ENCODE measurements at places on chromosomes 3 and 15.

- DNase-seq: peak; percentile 58
Measured at GRCh38 chr15:35958021-35958420, 412.1 kb upstream of the DPH6 start.

- DNase-seq: no peak
Measured at GRCh38 chr3:188137051-188137450, 16.9 kb upstream of the LPP start.

DNA sequence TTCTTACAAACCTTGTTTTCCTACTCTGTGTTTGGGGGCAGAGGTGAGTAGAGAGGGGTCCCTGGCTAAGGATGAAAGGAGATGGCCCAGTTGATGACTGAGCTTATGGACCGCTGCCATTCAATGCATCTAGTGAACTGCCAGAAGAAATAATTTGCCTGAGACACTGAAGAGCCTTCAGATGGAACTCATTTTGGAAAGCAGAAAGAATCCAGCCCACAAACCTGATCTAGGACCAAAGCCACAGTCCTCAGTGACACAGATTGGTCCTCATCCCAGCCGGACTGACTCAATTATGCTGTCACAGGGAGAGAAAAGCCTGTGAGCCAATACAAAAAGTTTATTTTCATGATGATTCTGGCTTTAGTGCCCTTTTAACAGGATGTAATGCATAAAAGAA lies 82.7 kb downstream of the CD47 start:
- no peak for DNase-seq

- no peak for DNase-seq
Measured at GRCh38 chr3:106167728-106168127, 298.9 kb upstream of the CBLB start.

DNA sequence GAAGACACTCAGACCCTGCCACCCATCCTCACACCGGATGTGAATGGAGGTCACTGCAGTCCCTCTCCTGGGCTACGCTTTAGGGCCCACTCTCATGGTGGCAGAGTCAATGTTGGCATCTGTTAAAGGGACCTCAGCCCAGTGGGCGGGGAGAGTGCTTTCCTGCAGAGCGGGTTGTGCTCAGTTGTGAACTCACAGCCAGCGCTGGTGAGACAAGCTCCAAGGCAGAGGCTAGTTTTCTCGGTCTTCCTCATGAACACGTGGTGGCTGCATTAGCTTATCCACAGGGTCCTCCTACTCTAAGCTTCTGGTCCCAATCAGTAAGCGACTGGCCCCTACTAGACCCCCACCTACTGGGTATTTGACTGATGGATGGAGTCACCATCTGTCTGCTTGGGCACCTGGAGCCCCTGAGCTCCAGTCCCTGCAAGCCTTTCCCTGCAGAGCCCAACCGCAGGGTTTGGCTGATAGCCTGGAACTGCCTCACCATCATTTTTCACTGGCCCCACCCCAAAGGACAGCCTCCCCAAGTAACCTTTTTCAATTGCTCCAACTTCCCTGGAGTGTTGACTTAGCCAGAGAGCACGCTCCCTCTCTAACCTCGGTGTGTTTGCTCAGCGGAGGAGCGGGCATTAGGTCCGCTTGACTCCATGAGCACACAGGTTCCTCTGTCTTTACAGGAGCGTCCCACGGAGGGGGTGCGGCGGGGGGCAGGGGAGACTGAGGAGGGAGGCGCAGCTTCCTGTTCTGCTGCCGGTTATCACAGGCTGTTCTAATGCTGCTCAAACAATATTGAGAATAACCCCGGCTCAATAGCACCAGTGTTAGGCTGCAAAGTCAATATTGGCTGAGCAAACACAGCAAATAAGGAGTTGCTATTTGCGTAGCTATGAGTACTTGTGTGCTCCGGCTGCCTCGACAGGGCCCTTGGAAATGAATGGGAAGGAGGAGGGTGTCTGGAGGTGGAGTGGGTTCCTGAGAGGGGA lies 141.7 kb downstream of the RPLP1 start:
- no peak for DNase-seq

DNA sequence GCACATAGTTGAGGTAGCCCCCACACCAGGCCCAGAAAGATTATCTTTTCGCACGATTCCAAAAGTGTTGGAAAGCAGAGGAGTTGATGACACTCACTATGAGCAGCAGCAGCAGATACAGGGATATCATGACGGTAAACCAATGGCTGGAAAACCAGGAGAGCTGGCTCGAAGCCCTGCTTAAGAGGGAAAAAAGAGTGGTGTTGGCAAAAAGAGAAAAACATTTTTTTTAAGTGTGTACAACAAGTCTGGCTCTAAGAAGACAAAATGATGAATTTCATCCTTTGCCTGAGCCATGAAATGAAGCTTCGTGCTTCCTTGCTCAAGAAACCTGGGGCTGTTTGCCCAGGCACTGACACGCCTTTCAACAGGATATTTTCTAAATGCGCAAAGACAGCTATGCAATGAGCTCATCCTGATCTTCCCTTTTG lies 27.3 kb downstream of the PARP16 start:
- no peak for DNase-seq

DNA sequence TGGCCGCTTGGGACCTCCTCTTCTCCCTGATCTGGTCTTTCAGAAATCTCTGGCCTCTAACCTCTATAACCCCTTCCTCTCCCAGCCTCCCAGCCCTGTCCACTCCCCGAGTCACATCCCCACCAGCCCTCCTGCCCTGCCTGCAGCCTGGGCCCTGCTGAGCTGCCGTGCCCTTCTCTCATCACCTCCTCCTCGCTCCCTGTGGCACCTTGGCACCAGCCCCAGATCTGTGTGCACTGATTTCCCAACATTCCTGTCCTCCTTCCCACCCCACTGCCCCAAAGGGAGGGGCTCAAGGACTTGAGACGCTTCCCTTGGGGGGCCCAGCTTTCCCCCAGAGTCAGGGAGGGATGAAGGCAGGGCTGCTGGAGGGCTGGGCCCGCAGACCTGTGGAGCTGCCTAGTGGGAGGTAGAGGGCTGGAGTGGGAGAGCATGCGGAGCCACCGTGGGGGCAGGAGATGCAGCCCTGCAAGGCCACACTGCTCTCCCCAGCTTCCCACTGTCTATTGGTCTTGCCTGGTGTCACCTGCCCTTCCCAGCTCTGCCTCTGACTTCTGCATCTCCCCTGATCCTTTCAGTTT lies 42.7 kb downstream of the EXOG start:
- no peak for DNase-seq

DNA sequence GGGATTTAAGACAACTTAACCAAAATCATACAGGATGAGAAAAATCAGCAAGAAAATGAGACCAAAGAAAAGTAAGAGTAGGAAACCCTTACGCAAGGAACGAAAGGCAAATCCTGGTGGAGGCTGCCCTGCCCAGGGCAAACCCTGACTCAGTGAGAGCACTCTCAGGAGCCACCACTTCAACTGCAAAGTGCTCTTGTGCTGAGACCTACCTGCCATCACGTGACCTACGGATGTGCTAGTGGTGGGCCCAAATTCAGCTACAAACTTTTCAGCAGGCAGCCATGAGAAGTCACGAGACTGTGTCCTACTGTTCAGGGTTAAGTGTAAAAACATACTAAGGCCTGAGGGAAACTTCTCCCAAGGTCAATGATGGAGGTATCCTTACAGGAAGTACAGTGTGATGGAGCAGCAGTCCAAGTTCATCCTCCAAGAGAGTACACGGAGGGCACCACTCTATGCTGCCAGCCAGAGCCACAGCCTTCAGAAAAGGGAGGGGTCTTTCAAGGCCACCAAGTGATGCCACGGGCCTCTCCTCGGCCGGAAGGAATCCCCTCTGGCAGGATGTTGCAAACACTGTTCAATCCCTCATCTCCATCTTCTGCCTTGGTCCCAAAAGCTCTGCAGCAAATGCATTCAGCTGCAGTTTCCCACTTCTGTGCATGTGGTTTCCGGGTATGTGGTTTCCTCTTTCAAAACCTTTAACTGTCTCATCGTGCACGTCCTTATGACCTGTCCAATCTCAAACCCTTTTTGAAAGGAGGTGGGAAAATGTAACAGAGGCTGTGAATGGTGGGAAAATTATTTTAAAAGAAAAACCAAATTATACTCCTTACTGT lies 9.5 kb downstream of the CHSY1 start:
- DNase-seq: no peak

- no peak for DNase-seq
Measured at GRCh38 chr15:57319226-57319918, 56.9 kb upstream of the CGNL1 start.

DNA sequence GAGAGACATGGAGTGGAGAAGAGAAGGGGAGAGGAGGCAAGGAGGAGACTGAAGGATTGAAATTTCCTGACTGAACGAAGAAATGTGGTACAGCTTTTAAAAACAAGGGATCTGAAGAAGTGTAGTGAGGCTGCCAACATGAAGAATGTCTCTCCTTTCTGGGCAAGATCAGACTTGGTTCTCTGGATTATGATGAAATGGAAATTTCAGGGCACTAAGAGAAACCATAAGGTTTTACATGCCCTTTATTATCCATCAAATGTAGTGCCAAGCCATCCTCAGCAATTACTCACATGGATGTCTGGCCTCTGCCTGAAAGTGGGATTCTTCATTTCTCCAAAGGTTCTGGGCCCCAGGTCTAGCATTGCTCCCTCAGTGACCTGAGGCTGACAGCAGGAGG lies 77.6 kb upstream of the CCDC80 start:
- no peak for DNase-seq

GRCh38 chr15:38062696-38063095 lies 128.3 kb downstream of the TMCO5A start:
- DNase-seq: no peak

GRCh38 chr3:124483915-124484470 lies 246.3 kb upstream of the UMPS start:
- DNase-seq: no peak

DNA sequence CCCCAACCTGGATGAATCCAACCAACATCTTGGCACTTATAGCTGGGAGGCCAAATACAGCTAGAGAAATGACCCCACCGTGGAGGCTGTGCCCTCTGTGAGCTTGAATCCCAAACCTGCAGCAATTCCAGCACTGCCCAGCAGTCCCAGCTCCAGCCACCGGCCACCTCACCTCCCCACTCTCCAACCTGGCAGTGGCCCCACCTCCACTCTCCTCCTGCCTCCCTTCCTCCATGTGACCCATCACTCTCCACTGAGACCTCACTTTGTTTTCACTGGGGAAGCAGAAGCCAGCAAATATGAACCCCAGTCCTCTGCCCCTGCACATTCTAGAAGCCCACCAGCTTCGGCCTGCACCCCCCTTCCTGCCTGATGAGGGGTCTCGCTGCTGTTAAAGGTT lies 79.7 kb upstream of the LINGO1 start:
- DNase-seq: no peak

- no peak for DNase-seq
Measured at GRCh38 chr3:154180836-154181691, 59.9 kb downstream of the ARHGEF26 start.

DNA sequence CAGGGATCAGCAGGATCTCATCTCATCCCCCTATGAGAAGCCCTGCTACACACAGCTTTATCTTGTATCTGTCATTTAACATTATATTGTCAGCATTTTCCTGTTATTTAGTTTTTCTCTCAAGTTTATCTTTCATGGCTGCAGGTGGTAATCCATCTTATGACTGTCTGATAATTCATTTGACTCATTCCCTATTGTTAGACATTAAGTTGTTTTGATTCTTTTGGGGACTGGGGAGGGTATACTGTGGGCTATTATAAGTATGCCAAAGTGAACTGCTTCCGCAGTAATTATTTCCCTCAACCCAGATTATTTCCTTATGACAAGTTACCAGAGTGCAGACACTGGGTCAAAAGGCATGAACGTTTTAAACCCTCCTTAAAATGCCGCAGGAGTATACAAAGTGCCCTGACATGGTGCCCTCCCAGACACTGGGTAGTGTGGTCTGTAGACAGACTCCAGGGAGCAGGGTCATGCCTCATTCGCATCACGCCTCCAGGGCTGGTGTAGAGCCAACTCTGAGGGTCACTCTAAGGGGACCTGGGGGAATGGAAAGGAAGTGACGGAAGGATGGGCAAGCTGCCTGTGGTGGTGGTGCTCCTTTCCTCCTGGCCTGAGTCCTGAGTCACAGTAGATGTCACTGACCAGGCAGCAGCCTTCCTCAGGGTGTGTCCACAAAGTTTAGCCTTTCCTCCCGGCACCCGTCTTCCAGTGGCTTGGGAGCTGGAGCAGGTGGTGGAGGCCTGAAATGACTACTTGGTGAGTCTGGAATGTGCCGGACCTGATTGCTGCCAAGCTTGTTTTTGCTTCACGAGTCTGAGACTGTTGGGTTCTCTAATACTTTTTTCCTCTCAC lies 11.6 kb downstream of the GPR160 start:
- no peak for DNase-seq

DNA sequence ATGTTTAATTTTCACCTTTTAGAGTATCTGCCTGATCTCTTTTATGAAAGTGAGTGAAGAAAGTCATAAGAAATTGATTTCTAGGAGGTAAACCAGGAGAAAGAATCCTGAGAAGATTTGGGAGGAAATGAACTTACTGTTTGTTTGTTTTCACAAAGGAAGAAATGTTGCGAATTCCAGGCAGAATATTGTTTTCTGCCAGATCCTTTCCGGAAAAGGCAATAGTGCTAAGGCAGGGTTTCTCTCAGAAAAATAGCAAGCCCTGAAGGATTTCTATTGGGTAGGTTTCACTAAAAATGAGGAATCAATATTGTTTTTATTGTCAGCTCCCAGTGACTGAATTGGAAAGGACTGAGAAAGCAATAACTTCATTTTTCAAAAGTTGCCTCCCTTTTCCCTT lies 85.7 kb upstream of the TGFBR2 start:
- DNase-seq: no peak

GRCh38 chr15:79115986-79116665 lies 25.5 kb upstream of the RASGRF1 start:
- DNase-seq: no peak

DNA sequence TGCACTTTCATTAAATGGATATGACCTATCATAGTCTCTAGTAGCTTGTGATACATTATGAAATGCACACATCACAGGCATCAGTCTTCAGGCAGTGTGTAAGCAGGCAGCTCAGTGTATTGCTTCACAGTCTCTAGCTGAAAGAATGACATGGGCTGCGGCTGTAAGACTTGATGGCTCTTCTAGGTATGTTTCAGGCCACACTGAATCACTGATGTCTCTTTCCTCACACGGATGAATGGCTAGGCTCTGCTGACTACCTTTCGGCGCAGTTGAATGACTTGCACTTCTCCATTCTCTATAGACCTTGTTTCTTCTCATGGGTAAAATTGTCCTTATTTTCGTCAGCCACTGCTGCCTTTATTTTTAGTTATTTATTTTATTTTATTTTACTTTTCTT lies 15.4 kb downstream of the APH1B start:
- no peak for DNase-seq

- DNase-seq: no peak
Measured at GRCh38 chr3:17151598-17152373, 267.0 kb downstream of the PLCL2 start.

DNA sequence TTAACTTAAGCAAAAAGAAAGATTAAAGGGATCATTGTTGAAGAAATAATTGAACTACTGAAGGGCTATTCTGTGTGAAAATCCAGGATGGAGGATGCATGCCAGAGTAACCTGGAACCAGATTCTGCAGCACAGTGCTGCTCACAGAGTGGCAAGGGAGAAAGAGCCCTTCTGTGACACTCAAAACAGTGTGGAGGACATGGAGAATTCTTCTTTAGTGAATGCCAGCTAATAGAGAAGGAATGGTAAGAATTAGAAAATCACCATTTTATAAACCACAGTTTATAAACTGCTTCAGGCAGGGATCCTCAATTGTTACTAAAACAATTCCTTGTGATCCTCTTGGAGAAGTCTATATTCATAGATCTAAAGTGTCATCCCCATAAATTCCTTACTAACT lies 70.4 kb upstream of the ARHGEF26 start:
- DNase-seq: no peak

- peak; percentile 26 for DNase-seq
Measured at GRCh38 chr15:99137111-99137546, 32.2 kb downstream of the SYNM start.
